GM18507 (cell line): ENCODE measurements at places on chromosomes 2 and 18.

DNA sequence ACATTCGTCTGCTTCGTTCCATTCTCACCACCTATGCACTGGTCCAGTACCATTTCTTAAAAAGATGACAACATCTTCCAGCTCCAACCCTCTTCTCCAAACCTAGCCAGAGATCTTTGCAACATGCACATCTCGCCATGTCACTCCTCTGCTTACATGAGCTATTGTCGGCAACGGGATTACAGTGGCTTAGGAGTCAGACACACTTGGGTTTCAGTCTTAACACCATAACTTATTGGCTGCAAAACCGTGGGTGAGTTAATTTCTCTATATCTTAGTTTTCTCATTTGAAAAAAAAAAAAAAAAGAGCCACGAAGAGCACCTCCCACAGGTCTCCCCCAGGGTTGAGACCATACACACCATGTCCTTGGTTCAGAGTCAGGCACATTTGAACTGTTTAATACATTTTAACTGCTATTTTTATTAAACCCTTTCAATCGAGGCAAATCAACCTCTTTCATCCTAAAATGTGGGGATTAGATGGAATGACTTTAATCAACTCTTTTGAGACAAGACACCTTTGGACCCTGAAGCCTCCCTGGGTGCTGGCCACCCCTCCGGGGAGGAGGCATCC, 889 bp downstream of the ANKRD29 start:
- DNase-seq, result no peak

DNA sequence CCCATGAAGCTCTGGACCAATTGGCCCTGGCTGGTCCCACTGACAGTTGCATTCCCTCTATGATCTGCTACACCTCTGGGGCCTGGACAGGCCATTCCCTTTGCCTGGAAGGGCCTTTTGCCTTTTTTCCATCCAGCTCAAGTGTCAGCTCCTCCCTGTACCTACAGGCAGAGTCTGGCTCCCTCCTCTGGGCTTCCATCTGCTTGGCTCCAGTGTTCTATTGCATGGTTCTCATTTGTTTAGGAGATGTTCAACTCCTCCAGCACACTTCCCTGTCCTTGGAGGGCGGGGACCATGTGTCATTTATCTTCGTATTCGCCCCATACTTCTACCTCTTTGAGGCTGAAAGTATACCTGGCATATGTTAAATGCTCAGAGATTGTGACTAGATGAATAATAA, 61.1 kb downstream of the PRKCE start:
- no peak for DNase-seq

- DNase-seq, result no peak
These were observed 155.1 kb downstream of the LPIN1 start for GRCh38 chr2:11901351-11902069.

GRCh38 chr2:235734688-235735231, 240.9 kb downstream of the AGAP1 start:
- DNase-seq, result no peak

DNA sequence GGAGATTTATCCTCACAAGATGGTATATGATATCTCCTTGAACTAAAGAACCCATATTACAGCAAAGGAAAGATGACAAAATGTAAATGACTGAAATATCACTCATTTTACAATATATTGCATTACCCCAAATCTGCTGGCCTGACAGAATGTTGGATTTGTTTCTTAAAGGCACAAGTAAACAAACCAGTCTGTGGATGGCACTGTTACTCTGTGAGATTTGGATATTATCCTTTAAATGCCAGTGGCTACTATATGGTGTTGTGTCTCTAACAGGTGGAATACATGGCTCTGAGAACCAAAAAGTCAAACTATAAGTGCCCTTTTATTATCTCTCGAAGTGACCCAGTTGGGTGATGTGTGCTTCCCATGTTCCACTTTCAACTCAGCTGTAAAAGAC, 125.7 kb downstream of the PDE1A start:
- DNase-seq, result no peak

DNA sequence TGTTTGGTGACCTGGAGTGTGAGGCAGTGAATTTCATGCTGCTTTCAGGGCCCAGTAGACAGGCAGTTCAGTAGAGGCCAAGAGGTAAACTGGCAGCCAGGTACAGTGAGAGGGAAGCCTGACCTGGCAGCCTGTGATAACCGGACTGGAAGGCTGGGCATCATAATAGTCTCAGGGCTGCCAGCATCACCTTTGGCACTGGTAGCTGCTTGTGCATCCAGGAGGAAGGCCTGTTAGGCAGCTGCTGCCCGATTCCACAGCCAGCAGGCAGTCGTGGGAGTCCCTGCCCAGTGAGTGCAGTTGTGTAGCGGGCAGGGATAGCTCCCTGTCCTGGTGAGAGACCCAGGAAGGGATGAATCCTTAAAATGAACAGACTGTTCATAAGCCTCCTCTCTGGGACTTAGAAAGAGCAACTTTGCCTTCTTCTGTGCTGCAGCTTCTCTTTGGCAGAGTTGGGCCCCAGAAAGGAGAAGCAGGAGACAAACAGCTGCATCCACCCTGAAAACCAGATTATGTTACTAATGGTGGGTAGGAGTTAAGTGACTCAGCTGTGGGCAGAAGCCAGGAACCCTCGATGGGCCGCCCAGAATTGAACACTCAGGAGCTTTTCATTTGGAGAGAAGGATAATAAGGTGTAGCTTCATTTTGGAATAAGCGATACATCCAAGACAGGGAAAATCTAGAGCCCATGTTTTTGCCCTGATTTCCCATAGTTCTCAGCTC, 8.1 kb upstream of the GPBAR1 start:
- DNase-seq, result no peak

DNA sequence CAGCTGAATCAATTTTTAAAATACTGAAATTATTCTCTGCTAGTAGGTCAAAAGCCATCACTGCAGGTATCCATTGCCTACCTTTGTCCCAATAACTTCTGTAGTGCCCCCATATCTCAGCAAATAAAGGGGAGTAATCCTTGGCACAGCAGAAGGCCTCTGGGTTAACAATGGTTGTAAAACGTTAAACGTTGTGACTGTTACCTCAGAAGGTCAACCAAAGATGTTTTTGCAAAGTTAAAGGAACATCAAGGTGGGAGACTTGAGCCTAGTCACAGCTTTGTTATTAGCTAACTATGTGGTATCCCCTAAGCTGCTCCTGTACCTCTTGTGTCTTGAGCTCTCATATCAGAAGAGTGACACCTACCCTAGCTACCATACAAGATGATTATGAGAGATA, 60.5 kb downstream of the COX7A2L start:
- no peak for DNase-seq

DNA sequence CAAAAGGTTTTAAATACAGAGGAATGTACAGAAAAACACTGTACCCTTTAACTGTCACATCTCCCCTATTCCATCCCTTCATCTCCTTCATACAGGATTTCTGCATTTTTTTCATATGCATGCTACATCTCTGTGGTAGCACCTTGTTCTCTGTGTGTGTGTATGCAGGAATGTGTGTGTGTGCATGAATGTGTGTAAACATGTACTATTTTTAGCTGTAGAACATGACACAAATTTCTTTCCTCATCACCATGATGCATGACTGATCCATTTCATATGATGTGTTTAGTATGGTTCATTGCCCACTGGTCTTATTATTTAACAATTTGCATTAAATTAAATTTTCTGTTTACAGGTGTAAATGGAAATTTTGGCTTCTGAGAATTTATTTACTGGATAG, 21.5 kb upstream of the ZEB2 start:
- DNase-seq, result no peak
